ENCODE measurements at places on chromosomes 16 and 17.

GRCh38 chr17:72123530-72124437, 3.0 kb downstream of the SOX9 start:
- DNase-seq, result no peak

DNA sequence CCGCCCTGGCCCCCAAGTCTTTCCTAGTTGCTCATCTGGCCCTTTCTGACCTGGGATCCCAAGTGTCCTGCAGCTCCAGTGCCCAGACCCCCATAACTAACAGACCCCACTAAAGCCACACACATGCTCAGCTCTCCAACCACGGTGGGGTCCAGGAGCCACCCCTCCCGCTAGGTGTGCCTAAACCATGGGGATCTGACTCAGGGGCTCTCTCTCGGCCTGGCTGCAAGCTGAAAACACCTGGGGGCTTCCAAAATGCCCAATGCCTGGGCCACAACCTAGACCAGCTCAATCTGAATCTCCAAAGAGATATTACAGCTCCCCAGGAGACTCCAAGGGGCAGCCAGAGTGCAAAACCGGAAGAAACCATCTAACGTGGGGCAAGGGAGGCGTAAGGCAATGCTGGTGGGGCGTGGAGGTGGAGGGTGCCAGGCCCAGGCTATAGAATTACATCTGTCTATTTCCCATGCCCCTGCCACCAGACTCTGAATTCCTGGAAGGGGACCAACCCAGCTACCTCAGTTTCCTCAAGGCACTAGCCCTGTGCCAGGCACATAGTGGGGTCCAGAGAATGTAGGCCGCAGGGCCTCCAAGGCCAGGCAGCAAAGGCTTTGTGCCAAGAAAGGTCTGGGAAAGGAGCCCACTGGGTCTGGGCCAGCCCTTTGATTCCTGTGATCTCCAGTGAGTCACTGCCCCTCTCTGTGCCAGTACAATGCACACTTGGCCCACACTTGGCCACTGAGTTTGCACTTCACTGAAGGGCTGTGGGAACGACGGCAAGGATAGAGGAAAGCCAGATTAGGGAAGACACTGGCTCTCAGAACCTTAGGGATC, 3.3 kb downstream of the CD2BP2 start:
- peak; percentile 79 for DNase-seq

DNA sequence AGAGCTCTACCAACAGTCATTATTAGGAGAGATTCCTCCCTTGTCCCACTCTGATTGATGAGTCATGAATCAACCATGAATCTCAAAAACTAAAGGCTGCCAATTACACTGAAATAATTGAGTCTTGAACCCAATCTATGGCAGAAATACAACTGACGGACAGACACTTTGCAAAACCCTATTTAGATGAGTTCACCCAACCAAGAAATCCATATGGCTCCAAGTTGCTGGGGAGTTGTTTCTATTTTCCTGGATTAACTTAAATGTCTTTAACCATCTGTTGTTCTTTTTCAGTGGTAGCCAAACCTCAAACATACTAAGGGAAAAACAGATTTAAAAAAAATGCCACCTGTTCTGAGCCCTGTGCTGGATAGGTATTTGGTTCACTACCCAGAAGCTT, 151.0 kb downstream of the SHISA9 start:
- DNase-seq, result no peak

DNA sequence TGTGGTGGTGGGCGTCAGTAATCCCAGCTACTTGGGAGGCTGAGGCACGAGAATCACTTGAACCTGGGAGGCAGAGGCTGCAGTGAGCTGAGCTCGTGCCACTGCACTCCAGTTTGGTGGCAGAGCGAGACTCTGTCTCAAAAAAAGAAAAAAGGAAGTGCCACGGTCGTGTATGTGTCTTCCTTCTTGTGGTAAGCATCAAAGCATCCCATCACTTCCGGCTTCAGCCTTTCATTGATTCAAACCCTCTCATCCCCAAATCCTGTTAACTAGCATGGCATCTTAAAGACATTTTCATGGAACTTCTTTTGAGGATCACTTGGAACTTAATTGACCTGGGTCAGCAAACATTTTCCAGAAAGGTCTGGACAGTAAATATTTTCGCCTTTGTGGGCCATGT, 126.2 kb downstream of the CPPED1 start:
- DNase-seq, result no peak

DNA sequence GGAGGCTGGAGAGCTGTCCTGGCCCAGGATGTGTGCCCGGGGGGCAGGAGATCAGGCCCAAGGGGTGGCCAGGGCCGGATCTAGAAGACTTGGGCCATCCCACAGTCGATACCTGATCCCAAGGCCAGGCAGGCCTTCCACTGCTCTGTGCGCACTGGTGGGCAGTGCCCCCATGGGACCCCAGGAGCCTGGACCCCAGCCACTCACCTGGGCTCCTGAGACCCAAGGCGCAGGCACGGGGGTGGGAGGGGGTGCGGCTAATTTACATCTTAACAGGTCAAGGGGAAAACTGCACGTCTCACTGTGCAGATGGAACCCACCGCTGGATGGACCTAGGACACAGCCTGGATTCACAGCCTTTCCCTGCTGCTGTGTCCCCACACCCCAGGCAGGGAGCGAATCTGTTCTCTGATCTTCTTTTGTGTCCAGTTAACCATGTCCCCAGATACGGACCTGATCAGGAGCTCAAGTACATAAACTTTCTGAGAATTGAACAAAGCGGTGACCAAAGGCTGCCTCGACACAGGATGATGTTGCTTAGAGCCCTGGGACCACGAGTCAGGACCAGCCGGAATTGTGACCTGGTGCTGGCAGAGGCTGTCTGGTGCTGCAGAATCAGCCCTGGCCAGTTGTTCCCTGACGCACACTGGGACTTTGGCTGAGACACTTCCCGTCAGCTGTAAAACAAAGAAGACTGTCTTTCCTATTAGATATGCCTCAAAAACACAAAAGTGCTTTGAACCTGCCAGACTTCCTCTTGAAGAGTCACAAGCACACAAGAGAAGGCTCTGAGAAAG, 60.6 kb downstream of the TNFRSF13B start:
- DNase-seq, result no peak

- DNase-seq, result no peak
Observed at GRCh38 chr17:37388266-37388665, 12.5 kb downstream of the C17orf78 start.

DNA sequence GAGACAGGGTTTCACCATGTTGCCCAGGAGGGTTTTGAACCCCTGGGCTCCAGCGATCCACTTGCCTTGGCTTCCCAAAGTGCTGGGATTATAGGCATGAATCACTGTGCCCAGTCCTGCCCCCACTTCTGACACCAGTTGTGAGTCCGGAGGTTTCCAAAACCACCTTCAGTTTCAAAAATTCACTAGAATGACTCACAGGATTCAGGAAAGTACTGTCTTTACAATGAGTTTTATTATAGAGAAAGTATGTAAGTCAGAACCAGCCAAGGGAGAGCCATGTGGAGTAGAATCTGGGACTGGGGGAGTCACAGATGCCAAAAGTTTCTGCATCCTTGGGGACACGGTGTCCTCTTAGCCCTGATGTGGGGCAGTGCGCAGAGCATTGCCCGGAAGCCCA, 55.1 kb downstream of the PLD6 start:
- DNase-seq, result no peak

GRCh38 chr16:84000989-84001642, 33.1 kb downstream of the NECAB2 start:
- no peak for DNase-seq

DNA sequence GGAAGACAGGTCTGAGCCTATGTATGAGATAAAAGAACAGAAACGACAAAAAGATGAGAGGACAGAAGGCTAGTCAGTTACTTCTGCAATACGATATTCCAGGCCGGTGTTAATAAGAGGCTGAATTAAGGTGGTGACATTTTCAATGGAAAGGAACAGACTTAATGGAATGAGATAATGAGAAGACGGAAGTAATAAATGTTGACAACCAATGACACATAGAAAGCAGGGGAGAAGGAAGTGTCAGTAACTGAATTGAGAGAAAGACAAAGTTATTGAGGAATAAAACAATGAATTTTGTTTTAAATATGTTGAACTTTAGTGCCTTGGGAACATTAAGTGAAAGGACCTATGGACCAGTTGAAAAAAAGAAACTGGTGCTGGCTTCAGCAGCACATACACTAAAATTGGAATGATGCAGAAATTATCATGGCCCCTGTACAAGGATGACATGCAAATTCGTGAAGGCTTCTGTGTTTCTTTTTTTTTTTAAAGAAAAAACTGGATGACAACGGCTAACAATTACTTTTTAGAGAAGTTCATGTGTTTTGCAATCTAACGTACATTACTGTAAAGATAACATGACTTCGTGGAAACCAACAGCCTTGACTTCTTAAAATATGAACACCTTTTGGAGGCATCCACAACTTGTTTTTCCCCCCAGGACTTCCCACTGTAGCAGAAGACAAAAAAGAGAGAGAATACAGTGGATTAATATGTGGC, 18.5 kb upstream of the CPD start:
- no peak for DNase-seq

- DNase-seq, result no peak
Observed at GRCh38 chr16:58809213-58809612, 75.1 kb upstream of the GOT2 start.

GRCh38 chr16:66549284-66550131, at the start of gene TK2:
Gene TK2 (minus strand): TSS chr16:66550122. CDS start chr16:66550061, 61 bp downstream.
- peak; percentile 28 for DNase-seq

DNA sequence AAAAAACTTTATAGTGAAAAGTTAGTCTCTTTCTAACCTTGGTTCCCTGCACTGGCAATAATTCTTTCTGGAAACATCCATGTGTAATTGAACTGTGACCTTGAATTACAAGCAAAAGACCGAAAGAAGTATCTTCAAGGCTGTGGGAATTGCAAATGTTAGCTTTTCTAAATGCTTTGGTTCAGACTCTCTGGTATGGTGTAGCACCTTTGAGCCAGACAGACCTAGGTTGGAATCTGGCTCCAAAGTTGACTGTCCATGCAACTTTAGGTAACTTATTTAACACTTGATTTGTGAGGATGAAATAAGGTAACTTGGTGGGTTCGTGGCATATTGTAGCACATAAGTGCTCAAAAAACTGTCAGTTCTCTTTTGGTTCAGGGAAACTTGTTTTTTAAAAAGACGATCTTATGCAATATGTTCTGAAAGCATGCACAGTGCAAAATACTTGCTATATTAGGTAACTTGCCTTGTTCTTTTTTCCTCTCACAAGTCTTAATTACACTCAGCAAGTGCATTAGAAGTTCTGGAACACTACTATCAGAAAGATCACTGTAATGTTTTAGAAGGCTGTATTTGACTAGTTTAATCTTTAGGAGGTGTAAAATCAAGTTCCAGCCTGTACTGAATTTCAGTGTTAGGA, 46.3 kb downstream of the TANGO6 start:
- no peak for DNase-seq

GRCh38 chr16:3963203-3963602, 82.7 kb upstream of the CREBBP start:
- no peak for DNase-seq

GRCh38 chr16:85164838-85165516, 52.7 kb upstream of the CIBAR2 start:
- no peak for DNase-seq

- no peak for DNase-seq
Observed at GRCh38 chr16:20799599-20799998, 6.7 kb downstream of the ERI2 start.

- DNase-seq, result no peak
Observed at GRCh38 chr17:65265276-65265675, 128.1 kb downstream of the RGS9 start.

DNA sequence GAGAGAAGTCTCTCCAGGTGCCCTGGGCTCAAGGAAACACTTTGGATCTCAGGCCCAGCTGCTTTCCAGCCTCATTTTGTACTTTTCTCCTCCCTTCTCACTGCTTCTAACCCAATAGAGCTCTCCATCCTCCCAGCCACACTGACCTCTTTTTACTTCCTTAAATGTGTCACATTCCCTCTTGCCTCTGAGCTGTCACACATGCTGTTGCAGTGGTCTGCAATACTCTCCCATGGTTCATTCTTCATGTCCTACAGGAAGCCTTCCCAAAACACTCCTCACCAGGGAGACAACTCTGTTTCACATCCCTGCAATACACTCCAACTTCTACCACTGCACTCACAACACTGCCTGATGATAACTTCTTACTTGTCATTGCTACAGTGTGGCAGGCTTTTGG, 242.1 kb upstream of the DYNLRB2 start:
- DNase-seq, result no peak

- DNase-seq, result no peak
Observed at GRCh38 chr16:26371349-26371869, 679.6 kb downstream of the HS3ST4 start.

DNA sequence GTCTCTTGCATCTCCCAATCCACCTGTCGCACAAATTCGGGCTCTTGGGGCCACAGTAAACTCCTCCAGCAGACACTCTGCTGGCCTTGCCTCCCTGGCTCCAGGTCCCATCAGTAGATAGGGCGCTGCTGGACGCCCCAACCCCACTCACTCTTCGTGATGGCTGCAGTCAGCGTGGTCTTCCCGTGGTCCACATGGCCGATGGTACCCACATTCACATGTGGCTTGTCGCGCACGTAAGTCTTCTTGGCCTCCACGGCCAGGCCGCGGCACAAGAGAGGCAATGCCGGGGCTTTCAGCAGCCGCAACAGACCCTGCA, 428 bp downstream of the TUFM start:
- no peak for DNase-seq

GRCh38 chr16:55585631-55586030, 19.1 kb downstream of the CAPNS2 start:
- no peak for DNase-seq

DNA sequence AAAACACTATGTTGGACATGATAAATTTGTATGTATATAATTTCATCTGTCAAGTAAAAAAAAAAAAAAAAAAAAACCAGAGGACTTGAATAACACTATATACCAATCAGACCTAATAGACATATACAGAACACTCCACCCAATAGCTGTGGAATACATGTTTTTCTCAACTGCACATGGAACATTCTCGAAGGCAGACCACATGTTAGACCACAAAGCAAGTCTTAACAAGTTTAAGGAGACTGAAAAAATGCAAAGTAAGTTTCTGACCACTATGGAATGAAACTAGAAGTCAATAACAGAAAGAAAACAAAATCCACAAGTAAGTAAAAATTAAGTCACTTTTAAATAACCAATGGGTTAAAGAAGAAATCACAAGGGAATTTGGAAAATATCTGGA, 8.4 kb upstream of the CNTNAP4 start:
- no peak for DNase-seq

DNA sequence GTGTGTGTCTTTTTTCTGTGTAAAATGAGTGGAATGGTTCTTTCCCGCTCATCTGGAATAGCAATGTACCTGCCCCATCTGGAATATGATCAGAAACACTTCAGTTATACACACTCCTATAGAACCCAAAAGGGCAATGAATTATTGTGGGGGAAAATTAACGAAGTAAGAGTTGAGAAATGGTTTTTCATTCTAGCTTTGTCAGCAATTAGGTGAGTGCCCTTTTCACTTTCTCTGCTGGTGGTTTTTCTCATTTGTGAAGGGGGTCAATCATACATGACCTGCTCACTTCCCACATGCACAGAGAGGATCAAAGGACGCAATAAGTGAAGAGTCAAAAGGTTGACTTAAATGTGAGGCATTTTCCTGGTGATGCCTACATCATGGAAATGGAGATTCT, 168.0 kb downstream of the HS3ST3B1 start:
- no peak for DNase-seq
